ENCODE measurements at places on chromosomes 4 and X. TPM values are rescaled to one million over a fixed set of nuclear protein-coding genes. Genes with fewer than 3 reads are reported as not detected.

Gene HERC6
- 4.9 TPM for total RNA-seq

Gene PNMA3
- total RNA-seq: under 0.01 TPM

Gene TLL1
- 1.5 TPM for total RNA-seq

Gene PRKG2
- 7.9 TPM for total RNA-seq

- DNase-seq: peak; percentile 68
Measured at GRCh38 chrX:102959471-102959870, 22.4 kb downstream of the RAB40AL start.

- no peak for DNase-seq
Measured at GRCh38 chr4:177281351-177281909, 28.2 kb upstream of the NEIL3 start.

- no peak for DNase-seq
Measured at GRCh38 chrX:71525316-71525715, 7.6 kb upstream of the OGT start.

DNA sequence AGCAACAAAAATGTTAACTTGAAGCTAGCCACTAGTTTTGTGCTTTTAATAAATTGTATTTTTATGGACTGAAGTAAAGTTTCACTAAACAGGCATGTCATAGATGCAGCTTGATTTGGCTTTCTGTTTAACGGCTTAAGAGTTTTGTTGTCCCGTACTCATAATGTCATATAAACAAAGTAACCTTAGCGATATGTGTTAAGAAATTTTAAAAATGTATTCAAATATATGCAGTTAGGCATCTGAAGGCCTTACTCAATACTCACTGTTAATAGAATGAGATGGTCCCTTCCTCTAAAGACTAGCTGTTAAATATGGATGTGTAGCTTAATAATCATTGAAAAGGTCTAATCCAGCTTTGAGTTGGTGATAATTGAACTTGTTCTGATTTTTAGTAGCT lies 1.0 kb upstream of the SCLT1 start:
- DNase-seq: peak; percentile 2

GRCh38 chr4:73744203-73744602 lies 3.8 kb downstream of the CXCL8 start:
- no peak for DNase-seq

DNA sequence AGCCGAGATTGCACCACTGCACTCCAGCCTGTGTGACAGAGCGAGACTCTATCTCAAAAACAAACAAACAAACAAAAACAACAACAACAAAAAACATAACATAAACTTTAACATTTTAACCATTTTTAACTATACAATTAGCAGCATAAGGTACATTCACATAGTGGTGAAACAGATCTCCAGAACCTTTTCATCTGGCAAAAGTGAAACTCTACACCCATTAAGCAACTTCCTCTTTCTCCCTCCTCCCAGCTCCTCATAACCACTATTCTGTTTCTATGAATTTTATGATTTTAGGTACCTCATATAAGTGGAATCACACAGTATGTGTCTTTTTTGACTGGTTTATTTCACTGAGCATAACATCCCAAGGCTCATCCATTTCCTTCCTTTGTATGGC lies 103.6 kb downstream of the FAM13A start:
- no peak for DNase-seq

DNA sequence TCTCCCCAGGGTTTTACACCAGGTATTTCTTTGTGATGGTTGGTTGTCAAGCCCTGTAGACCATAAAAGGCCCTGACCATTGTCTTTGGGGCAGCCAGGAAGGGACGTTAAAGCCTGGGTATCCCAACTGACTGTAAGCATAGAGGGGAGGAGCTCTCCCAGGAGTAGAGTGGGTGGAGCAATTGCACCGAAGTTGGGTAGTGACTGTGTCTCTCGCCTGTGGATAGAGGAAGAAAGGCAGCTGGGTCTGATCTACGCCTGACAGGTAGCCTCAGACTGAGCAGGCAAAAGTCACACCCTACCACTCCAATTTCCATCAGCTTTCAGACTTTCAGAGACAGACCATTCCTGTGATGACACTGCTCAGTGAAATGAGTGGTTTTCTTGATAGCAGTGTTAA lies 123.3 kb downstream of the KLHL8 start:
- DNase-seq: no peak

DNA sequence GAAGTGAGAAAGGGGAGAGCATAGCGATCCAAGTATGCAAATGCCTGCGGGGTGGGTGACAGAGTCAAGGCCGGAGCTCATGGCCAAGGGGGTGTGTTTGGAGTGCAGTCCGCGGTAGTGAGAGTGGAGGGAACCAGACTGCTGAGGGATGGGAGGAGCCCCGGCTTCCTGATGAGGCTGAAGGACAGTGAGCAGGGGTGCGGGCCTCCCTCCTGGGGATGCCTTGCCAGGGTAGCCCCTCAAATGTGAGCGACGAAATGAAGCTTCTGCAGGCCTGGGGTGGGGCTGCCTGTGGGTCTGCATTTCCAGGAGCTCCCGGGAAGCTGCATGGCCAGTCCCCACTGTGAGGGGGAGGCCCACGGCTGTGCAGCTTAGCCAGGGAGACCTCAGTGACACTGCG lies 45.0 kb downstream of the PSAPL1 start:
- no peak for DNase-seq

GRCh38 chr4:125492957-125493356 lies 178.2 kb downstream of the FAT4 start:
- no peak for DNase-seq

DNA sequence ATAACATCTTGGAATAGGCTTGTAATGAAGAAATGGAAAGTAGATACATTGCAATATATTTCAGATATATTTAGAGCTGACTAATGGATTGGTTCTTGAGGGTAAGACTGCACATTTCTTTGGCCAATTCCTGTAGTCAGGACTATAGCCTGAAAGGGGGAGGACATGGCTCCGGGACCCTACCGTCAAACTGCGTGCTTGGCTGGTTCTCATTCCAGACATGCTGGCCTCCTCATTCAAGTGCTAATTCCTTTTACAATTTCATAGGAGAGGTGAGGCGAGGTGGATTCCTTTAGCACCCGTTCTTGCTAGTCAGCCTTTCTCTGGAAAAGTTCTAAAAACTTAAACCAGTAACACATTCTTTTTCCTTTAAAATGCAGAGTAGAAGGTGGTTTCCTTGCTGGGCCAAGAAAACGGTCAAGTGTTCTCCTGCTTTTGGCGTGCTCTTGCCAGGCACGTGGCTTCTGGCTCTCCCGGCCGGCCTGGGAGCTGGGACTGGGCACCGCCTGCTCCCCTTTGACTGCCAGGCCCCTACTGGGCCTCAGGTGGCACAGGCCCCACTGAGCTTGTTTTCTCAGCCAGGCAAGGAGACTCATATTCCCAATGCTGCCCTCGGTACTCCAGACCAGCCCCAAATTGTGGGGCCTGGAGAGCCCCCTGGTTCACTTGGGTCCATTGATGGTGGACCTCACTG lies 167.2 kb downstream of the STK32B start:
- no peak for DNase-seq

GRCh38 chr4:82678051-82678450 lies 116.3 kb upstream of the TMEM150C start:
- no peak for DNase-seq

DNA sequence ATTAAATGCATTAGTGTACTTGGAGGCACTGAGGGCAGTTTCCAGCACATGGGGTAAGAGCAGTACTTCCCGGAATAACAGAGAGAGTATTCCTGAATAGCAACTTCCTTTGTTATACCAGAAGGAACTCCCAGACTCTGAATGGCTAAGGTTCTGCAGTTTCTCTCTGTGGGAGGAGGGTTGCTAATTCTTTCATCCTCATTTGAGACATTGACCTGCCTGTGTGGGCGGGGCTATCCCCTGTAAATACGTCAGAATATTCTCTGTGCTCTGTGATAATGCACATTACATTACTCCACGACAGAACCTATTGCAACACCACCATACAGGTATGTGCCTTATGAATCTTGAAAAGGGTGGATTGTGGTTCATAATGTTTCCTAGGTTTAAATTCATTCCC lies 52.7 kb downstream of the SPINK2 start:
- DNase-seq: no peak

DNA sequence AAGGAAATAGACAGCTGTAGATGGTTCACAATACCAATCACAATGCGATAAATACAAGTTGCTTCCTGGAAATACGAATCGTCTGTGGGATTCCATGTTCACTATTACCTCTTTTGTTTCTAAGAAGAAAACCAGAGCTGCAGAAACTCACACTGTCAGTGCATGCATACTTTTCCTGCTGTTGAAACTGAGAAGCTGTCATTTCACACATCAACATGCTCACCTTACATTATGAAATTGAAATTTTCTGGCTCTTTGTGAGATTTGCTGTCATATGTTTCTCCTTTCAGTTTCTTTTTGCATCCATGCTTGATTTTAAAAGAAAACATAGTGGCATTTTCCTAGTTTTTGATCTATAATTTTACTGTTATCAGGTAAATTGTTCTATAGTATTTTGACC lies 418.3 kb upstream of the HTR2C start:
- DNase-seq: no peak

Measured in fibroblast of the aortic adventitia (primary cell).